Pancreas (tissue), 10 donors: ENCODE measurements at places on chromosomes 7 and 10. TPM values are rescaled to one million over a fixed set of nuclear protein-coding genes. Genes with fewer than 3 reads are reported as not detected.

The TMEM140 gene
- 4.4 TPM for total RNA-seq

- no peak for DNase-seq
Observed at GRCh38 chr7:7705318-7705717, 13.1 kb downstream of the RPA3 start.

- no peak for DNase-seq
Observed at GRCh38 chr10:18005445-18005780, 53.7 kb downstream of the SLC39A12 start.

GRCh38 chr7:106944035-106944665, 79.1 kb downstream of the PIK3CG start:
- DNase-seq = no peak

The ATRNL1 gene
- 4.7 TPM for total RNA-seq

GRCh38 chr7:1850976-1851571, 181.0 kb downstream of the ELFN1 start:
- DNase-seq = no peak

The DENND10 gene
- total RNA-seq = 7.7 TPM
